Urinary bladder (tissue), 4 donors: ENCODE measurements at places on chromosomes 13 and 19. TPM values are rescaled to one million over a fixed set of nuclear protein-coding genes. Genes with fewer than 3 reads are reported as not detected.

ABCC4 gene
- total RNA-seq = 32.5 TPM

DNA sequence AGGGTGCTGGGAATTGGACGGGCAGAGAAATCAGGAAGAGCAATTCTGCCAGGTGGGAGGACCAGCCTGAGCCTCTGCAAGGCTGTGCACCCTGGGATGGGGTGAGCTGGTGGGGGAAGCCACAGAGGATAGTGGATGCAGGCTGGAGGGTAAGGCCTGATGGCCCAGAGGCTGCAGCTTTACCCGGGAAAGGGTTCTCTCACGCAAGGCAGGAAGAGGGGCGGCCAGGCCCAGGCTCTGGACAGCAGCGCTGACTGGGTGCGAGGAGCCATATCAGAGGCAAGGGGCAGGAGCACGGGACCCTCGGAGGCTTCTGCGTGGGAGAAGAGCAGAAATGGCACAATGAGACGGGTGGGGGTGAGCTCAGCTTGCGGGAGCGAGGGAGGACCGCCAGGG is 104.6 kb downstream of the SOX1 start:
- DNase-seq = no peak

CEACAM8 gene
- 0.11 TPM for total RNA-seq

USF2 gene
- total RNA-seq = 27.4 TPM

DNA sequence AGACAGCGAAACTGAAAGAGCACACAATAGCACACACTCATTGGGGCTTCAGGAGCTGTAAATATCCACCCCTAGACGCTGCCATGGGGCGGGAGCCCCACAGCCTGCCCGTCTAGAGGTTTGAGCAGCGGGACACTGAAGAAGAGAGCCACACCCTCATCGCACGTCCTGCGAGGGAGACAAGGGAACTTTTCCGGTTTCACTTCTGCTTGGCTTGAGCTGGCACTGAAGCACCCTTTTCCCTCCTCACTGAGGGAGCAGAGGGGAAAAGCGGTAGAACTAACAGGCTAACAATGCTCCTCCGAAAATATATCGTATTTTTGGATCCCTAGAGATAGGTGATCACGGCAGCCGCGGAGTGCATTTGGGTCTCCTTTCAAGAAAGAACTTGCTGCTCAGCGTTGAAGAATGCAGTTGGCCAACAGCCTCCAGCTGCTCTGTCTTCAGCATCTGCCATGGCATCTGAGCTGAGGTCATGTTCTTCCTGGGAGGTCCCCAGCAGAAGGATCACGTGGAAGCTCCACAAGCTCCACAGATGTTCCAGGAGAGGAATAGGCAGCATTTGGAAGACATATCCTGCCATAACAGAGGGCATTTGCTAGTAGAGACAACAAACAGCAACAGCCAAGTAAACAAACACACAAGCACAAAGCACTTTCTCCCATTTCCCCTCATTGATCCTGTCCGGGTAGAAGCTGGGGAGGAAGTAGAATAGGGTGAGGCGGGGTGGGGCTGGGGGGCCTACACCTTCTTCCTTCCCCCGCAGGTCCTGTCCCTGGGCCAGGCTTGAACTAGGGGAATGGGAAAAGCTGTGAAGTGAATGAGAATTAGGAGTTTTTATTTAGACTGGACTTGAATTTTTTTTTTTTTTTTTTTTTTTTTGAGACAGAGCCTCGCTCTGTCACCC is 44.8 kb upstream of the ALOX5AP start:
- DNase-seq = peak; percentile 37

IFNL1 gene
- not detected for total RNA-seq

FCHO1 gene
- 1.4 TPM for total RNA-seq

DNA sequence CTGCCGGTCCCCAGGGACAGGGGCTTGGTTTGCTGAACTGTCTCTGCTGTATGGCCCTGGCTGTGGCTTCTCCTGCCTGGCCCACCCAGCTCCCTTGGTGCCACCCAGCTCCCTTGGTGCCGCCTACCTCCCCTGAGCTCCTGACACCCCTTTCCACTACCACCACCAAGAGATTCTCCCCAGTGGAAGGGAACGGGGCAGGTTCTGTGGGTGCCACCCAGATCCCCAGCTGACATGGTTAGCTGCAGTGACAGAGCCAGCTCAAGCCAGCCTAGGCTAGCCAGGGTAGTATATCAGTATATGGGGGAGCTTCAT is 28.5 kb upstream of the POP4 start:
- no peak for DNase-seq

FUT1 gene
- total RNA-seq = 1.6 TPM

MOB3A gene
- 15.9 TPM for total RNA-seq

OR4F17 gene
- not detected for total RNA-seq

DNA sequence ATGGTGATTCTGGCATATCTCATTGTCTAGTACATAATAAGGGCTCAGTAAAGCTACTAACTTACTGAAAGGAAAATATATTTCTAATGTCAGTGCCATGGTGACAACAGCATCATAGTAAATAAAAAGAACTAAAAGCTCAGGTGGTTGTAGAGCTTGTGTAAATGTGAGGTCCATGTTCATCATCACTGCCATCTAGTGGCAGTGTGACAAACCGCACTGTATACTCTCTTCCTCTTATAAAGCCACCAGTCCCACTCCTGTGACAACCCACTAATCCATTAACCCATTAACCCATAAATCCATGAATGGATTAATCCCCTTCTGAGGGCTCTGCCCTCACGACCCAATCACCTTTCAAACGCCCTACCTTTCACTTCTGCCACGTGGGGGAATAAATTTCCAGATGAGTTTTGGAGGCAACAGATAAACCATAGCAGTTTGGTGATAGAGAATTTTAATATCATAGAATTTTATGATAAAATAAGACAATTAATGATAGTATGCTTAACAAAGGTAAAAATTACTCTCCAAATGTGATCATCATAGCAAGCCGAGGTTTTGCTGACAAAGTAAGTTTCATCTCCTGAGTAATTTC is 160.4 kb upstream of the SGCG start:
- no peak for DNase-seq

DNA sequence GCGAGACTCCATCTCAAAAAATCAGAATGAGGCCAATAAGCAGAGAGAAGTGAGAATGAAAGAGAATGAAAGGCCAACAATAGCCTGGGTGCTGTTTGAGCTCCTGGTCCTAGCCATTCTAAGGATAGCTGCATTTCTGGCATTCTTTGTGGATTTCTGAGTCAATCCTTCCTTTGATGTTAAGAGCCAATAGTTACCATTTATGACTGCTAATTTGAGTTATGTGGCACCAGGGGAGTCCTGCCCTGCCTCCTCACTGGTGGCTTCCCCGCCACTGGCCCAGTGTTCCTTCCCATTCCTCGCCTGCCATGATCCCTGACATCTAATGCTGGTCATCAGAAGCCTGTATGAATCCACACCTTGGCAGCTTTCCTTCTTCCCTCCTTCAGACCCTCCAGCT is 991.2 kb downstream of the UQCRFS1 start:
- no peak for DNase-seq

DNA sequence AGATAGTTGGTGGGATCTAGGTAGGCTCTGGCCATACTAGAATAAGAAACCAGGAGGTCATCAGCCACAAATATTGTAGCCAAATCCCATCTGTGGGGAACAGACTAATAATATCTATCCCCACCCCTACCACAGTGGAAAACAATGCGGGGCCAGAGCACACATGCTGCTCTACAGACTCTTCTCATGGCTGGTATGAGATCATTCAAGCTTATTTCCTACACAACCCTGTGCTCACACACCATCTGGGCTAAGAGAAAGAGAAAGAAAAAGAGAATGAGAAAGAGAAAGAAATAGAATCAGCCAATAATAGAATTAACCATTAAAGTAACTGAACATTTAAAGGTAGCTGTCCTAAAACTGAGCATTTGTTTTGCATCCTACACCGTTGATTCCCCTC is 1268.4 kb upstream of the SPRY2 start:
- DNase-seq = no peak

ZNF737 gene
- total RNA-seq = 42.2 TPM

DNA sequence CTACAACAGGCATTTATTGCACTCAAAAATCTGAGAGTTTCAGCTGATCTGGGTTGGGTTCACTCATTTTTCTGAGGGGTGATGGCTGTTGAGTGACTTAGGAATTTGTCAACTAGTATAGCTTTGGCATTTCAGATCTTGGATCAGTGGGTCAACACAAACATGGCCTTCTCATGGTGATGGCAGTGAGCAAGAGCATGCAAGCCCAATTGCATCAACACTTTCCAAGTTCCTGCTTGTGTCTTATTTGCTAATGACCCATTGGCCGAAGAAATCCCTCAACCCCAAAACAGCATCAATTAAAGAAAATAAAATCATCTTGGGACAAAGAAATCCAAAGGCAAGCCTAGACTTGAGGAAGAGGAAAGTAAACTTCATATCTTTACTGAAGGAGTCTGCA is 23.9 kb upstream of the MYCBP2 start:
- DNase-seq = no peak

FGF22 gene
- total RNA-seq = not detected

C1QTNF9 gene
- 1.3 TPM for total RNA-seq

CBLC gene
- 4.7 TPM for total RNA-seq
